Activated T-cell treated with anti-CD3 and anti-CD28 coated beads, Interleukin-2, amount 50 U/mL, for 48 hours (primary cell): ENCODE measurements at places on chromosomes 4 and X.

DNA sequence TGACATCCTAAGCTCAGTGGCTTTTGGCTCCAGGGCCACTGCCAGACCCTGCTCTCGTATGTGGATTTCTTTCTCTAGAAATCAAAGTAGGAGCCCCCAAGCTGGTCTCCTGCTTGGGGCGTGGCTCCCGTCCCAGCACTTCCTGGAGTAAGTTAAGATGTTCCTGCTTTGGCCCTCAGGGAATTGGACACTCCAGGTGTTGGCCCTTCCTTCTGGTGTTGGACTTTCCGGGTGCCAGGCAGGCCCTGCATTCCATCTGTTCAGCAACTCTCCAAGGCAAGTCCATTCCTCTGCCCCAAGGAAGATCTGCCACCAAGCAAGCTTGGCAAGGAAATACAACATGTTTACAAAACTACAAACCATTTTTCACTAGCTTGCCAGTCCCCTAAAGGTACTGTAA, 22.1 kb upstream of the GPC4 start:
- DNase-seq, result no peak

DNA sequence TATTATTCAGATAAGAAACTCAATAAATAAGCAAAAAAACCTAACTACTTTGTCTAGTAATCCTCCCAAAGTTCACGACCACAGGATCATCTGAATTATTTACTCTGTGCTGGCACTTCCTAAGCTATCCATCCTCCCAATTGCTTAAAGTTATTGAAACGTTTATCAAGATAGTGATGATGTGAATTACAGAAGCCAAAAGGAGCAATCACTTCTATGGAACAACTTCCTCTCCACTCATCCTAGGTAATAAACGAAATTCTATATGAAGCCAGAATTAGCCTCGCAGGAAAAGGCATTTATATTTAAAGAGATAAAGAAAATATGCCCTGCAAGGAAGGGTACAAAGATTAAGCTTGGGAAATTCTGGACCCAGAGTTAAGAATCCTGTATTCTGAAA, 475.4 kb downstream of the NLGN4X start:
- no peak for DNase-seq

GRCh38 chrX:16436348-16437188, 213.4 kb upstream of the S100G start:
- DNase-seq, result peak; percentile 80

- no peak for DNase-seq
Measured at GRCh38 chr4:7886007-7886973, 53.4 kb downstream of the AFAP1 start.

DNA sequence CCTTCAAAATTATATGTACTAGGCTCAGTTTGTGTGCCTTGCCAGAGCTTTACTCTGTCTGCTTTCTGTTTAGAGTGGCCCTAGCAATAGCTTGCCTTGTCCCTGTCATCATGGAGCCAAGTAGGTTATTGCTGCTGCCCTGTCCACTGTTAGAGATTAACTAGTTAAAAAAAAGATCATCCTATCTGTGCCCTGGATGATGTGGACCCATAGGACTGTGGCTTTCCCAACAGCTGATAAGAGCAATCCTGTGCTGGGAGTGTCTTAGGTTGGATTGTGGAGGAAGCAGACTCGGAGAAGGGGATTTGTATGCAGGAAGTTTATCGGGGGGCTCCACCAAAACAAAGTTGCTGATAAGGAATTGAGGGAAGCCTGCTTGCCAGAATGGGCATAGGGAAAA, 23.8 kb downstream of the PPP1R2C start:
- DNase-seq, result no peak

GRCh38 chrX:63959975-63960374, 175.0 kb upstream of the ARHGEF9 start:
- DNase-seq, result no peak

- no peak for DNase-seq
Measured at GRCh38 chrX:123267220-123267619, 83.1 kb downstream of the GRIA3 start.

DNA sequence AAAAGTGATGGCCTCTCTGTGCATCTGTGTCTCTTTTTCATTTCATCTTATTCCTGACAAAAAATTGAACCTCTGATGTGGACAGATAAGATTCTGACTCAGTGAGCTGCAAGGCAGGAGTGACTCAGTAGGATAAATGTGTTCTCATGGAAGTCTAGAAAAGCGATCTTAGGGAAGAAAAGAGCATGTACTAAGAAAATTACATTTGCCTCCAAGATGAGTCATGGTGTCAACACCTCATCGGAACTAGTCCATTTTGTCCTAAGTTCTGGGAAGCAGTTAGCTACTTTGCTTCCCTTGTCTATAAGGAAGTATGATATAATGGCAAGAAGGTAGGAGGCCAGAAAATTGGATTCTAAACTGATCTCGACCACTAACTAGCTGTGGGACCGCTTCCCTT, 83.5 kb upstream of the AFF2 start:
- no peak for DNase-seq

GRCh38 chrX:44914532-44915198, 41.7 kb downstream of the KDM6A start:
- DNase-seq, result no peak
